ENCODE measurements at places on chromosomes 7 and 10. TPM values are rescaled to one million over a fixed set of nuclear protein-coding genes. Genes with fewer than 3 reads are reported as not detected.

GRCh38 chr7:108535257-108535656 lies 9.3 kb upstream of the PNPLA8 start:
- peaks cover 12% of the 10 kb centered on the region for H3K4me1 ChIP-seq
- H3K27ac ChIP-seq = no peak overlapping the region
- H3K27me3 ChIP-seq = peaks cover 1% of the 10 kb centered on the region
- H3K36me3 ChIP-seq = peaks cover 6% of the 10 kb centered on the region
- no peak for DNase-seq

- no peaks in the 10 kb centered on the region for H3K36me3 ChIP-seq
- DNase-seq = peak; percentile 16
- no peak overlapping the region for H3K4me3 ChIP-seq
- H3K27ac ChIP-seq = no peak overlapping the region
- H3K27me3 ChIP-seq = peaks cover 7% of the 10 kb centered on the region
Measured at GRCh38 chr10:5555021-5555510, 30.3 kb downstream of the CALML3 start.

DNA sequence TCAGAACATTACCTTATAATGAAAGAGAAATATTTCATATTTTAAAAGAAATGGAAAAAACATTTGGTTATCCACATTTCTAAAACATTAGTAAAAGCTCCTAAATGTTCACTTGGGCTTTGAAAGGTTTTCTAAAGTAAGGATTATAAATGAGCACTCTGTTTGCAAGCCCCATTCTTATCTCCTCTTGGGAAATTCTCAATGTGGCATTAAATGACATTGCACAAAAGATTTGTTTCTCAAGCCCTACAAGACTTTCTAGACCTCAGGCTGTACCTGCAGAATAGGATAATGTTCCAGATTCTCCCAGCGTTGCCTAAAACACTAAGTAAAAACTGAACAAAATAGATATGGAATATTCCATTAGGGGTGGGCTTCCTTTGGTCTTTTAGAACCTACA lies 658.0 kb upstream of the FOXK1 start:
- DNase-seq = no peak
- no peak overlapping the region for H3K27ac ChIP-seq
- peaks cover 2% of the 10 kb centered on the region for H3K4me1 ChIP-seq
- peaks cover 29% of the 10 kb centered on the region for H3K36me3 ChIP-seq

DNA sequence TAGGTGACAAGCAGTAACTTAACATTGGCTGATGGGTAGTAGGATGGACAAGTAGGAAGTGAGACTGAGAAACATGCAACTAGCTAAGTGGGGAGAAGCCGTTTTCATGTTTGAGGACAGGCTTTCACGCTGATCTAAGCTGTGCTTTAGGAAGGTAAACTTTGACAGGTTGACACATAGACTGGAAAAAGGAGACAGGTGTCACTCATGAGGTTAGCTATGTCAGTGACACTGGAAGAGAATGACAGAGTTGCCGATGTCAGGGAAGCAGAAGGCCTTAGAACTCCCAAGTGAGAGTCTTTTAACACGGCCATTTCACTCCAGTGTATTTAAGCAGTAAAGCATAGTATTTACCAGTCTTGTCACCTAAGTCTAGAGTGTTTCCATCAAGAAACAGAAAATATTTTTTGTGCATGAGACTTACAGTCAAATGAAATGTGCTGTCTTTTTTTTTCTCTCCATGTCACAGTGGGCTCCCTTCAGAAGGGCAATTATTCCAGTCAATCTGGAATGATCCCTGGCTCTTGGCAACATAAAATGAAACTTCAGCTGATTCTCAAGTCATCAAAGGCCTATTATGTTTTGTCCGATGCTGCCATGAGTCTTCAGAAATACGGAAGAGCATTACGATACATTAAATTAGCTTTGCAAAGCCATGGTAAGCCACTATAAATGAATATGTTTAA lies 20.6 kb downstream of the EDRF1 start:
- no peaks in the 10 kb centered on the region for H3K27me3 ChIP-seq
- H3K27ac ChIP-seq = peak overlapping the region; percentile 86
- peaks cover 51% of the 10 kb centered on the region for H3K4me1 ChIP-seq
- peaks cover 7% of the 10 kb centered on the region for H3K36me3 ChIP-seq

- no peak for DNase-seq
- H3K4me1 ChIP-seq = no peaks in the 10 kb centered on the region
- H3K36me3 ChIP-seq = no peaks in the 10 kb centered on the region
- H3K4me3 ChIP-seq = no peak overlapping the region
- H3K27me3 ChIP-seq = no peaks in the 10 kb centered on the region
Measured at GRCh38 chr7:157658851-157659412, 322.1 kb downstream of the DNAJB6 start.

GRCh38 chr7:45484094-45484493 lies 90.1 kb upstream of the ADCY1 start:
- H3K27ac ChIP-seq = no peak overlapping the region
- no peak for DNase-seq
- no peaks in the 10 kb centered on the region for H3K4me1 ChIP-seq
- H3K27me3 ChIP-seq = peaks cover 2% of the 10 kb centered on the region
- H3K36me3 ChIP-seq = no peaks in the 10 kb centered on the region

- H3K27ac ChIP-seq = no peak overlapping the region
- H3K36me3 ChIP-seq = no peaks in the 10 kb centered on the region
- no peak for DNase-seq
- no peak overlapping the region for H3K4me3 ChIP-seq
- peaks cover 2% of the 10 kb centered on the region for H3K27me3 ChIP-seq
Measured at GRCh38 chr10:76615049-76615448, 1022.6 kb downstream of the KCNMA1 start.

DNA sequence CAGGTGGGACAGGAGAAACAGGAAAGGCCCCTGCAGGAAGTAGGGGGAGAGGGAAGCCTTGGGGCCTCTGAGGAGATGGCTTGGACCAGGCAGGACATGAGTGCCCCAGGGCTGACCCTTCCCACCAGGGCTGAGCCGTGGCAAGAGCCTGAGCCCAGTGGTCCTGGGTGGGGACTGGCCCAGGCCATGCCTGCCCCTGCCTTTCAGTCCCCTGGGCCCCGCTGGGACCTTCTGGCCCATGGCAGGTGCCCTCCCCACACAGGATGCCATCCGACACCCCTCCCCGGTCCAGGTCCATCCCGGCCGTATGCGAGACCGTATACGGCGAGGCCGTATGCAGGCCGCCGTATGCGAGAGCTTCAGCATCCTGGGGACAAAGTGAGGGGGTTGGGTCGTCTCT lies 2.0 kb downstream of the GRIFIN start:
- H3K27ac ChIP-seq = no peak overlapping the region
- H3K27me3 ChIP-seq = peaks cover 4% of the 10 kb centered on the region
- no peak overlapping the region for H3K4me3 ChIP-seq
- peaks cover 4% of the 10 kb centered on the region for H3K4me1 ChIP-seq
- H3K36me3 ChIP-seq = no peaks in the 10 kb centered on the region

DNA sequence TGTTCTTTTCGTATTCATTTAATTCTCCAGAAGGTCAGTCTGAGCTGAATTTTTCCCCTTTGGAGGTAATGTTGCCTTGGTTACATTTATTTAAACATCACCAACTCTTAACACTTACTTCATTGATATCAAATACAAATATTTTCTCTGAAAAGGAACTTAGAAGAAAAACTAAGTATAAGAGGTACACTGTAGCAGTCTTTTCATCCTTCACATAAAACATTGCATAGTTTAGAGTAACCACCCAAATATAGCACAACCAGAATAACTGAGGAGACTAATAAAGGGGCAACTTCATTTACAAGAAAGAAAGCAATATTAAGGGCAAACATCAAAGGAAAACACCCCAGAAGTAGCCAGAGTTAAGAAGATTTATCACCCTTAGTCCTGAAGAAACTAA lies 1115.0 kb upstream of the POT1 start:
- DNase-seq = no peak
- H3K4me3 ChIP-seq = no peak overlapping the region
- H3K27ac ChIP-seq = no peak overlapping the region
- H3K27me3 ChIP-seq = peaks cover 1% of the 10 kb centered on the region
- H3K4me1 ChIP-seq = no peaks in the 10 kb centered on the region

DNA sequence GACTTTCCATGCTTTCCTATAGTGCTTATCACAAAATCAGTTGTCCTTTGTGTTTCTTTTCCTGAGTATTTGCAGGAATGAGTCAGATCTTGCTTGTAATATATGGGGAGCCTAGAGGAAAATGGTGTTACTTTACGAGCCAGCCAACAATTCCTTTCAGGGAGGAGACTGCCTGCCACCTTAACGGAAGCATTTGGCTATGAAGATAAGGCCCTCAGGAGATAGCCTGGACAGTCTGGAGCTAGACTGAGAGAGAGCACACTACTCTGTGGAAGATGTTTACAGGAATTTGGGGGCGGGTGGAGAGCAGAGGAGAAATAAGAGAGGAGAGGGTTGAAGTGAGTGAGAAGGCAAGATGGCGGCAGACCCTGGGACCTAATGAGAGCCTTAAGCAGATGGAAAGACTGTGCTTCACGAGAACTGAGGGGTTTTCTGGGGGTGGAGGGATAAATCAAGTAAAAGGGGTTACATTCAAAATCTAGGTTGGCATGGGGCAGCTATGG lies 126.3 kb downstream of the SNX10 start:
- H3K4me3 ChIP-seq = no peak overlapping the region
- H3K27me3 ChIP-seq = peaks cover 3% of the 10 kb centered on the region
- H3K36me3 ChIP-seq = peaks cover 3% of the 10 kb centered on the region
- no peak for DNase-seq
- peak overlapping the region; percentile 1 for H3K27ac ChIP-seq

DNA sequence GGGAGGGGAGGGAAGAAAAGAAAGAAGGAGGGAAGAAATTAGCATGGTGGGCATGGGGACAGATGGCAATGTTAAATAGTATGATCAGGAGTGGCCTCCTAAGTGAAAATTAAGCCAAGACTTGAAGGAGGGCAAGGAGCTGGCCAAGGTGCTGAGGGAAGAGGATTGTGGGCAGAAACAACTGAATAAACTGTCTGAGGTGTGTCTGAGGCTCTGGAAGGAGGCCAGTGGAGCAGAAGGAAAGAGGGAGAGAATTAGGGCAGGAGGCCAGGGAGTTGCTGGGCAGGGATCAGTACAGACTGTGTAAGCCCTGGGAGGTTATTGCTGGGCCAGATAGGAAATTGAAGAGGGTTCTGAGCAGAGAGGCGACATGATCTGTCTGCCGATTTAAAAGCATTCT lies 40.6 kb upstream of the VKORC1L1 start:
- no peak overlapping the region for H3K4me3 ChIP-seq
- peak overlapping the region; percentile 40 for H3K27ac ChIP-seq
- no peaks in the 10 kb centered on the region for H3K36me3 ChIP-seq
- no peaks in the 10 kb centered on the region for H3K4me1 ChIP-seq

- no peak overlapping the region for H3K4me3 ChIP-seq
- peaks cover 7% of the 10 kb centered on the region for H3K36me3 ChIP-seq
- H3K4me1 ChIP-seq = no peaks in the 10 kb centered on the region
- no peak for DNase-seq
- no peak overlapping the region for H3K27ac ChIP-seq
- H3K27me3 ChIP-seq = peaks cover 3% of the 10 kb centered on the region
Measured at GRCh38 chr7:134485203-134485602, 26.3 kb upstream of the AKR1B1 start.

GRCh38 chr10:121435099-121435875 lies 163.0 kb downstream of the FGFR2 start:
- H3K4me3 ChIP-seq = no peak overlapping the region
- peaks cover 3% of the 10 kb centered on the region for H3K27me3 ChIP-seq
- H3K36me3 ChIP-seq = no peaks in the 10 kb centered on the region

GRCh38 chr10:1324903-1325302 lies 268.7 kb downstream of the WDR37 start:
- H3K4me3 ChIP-seq = no peak overlapping the region

- H3K27ac ChIP-seq = no peak overlapping the region
- no peak overlapping the region for H3K4me3 ChIP-seq
- no peak for DNase-seq
- no peaks in the 10 kb centered on the region for H3K36me3 ChIP-seq
- H3K27me3 ChIP-seq = no peaks in the 10 kb centered on the region
Measured at GRCh38 chr10:61164458-61165160, 220.6 kb upstream of the RHOBTB1 start.

DNA sequence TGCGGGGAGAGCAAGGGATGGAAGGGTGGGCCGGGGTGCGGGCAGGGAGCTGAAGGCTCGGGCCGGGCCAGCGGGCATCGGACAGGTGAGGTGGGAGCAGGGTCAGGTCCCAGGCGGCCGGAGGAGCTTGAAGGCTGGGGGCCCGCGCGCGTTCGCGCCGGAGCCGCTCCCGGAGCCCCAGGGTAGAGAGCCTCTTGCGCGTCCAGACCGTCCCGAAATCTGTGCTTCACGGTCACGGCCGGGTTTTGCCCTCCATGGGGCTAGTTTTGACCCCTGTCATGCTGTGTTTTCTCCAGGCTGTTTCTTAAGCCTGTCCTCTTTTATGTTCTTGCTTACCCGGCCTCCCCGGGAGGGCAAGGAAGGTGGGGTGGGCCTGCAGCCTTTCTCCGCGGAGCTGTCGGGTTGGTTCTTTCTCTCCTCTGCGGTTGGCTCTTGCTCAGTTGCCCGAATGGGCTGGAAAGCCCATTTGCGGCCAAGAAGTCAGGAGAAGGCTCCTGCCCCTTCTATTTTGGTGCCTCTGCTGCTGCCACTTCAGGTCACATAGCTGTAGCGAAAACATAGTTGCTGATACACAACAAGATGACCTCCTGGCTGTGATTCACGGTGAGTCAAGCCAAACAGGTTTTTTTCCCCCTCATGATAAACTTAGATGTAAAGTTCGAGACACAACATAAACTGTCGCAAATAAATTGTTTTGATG lies 650 bp downstream of the UBE2D1 start:
- H3K27me3 ChIP-seq = peaks cover 4% of the 10 kb centered on the region
- peaks cover 5% of the 10 kb centered on the region for H3K4me1 ChIP-seq
- peak overlapping the region; percentile 93 for H3K27ac ChIP-seq
- DNase-seq = no peak

The C7orf33 gene
- total RNA-seq = not detected

The INSYN2A gene
- 1.7 TPM for total RNA-seq

The SGCE gene
- 64.4 TPM for total RNA-seq

The CCDC7 gene
- total RNA-seq = 6.7 TPM

Measured in glutamatergic neuron (in vitro differentiated cells).